ENCODE measurements at places on chromosomes 1 and 21.

DNA sequence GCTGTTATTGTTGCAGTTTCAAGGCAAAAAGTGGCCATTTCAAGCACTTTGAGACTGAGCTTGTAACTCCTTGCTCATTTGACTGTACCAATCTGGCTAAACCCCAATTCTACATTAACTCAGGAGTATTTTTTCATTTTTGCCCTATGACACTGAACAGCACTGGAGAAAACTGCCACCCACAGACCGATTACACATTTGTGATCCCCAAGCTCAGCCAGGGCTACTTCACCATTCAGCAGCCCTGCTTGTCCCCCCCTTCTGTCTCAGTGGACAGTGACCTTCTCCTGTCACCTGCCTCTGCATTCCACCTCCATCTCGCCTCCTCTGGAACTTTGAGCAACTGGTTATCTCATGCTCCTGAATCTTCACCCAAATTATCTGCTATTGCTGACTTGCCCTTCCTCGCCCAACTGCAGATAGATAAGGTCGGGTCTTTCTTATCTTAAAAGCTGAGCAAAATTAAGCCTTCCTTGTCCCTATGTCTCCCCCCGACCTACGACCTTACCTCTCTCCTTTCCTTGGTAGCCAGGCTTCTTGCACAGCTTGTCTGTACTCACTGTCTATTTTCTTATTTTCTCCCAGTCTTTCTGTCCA is 25.3 kb downstream of the SPATA46 start:
- no peak for DNase-seq

- DNase-seq = no peak
These were observed 279.0 kb downstream of the RRAGC start for GRCh38 chr1:38580594-38580993.

- no peak for DNase-seq
These were observed 135.9 kb downstream of the HHAT start for GRCh38 chr1:210464519-210465039.

- DNase-seq = no peak
These were observed 3.6 kb downstream of the SCNN1D start for GRCh38 chr1:1283821-1284220.

DNA sequence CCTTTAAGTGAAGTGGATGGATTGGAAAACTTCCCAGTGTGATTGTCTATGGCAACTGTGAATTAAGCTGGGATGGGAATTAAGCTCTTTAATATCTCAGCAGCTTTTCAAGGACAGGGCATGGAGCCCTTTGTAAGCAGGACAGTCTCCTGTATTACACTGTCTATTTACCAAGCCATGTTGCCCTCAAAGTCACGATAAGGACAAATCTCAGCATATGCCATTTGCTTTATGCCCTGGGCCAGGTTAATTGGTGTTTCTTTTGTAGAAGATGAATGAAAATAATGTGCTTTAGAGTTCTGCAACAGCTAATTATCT is 17.6 kb downstream of the UTP25 start:
- no peak for DNase-seq

DNA sequence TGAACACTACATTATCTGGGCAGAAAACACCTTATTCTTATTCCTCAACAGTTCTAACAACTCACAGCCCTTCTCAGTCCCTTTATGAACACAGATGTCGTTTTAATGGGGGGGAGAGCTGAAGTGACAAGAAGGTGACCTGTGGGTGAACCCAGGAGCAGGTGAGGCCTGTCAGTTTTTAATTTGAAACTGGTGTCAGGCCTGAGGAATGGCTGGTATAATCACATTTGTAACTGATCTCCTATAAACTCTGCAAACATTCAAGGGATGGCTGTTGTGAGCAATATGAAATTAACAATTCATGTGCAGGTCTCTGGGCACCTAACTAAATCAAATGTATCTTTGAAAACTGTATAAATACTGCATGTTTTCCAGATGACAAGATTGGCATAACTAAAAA is 362.1 kb upstream of the NR5A2 start:
- no peak for DNase-seq

DNA sequence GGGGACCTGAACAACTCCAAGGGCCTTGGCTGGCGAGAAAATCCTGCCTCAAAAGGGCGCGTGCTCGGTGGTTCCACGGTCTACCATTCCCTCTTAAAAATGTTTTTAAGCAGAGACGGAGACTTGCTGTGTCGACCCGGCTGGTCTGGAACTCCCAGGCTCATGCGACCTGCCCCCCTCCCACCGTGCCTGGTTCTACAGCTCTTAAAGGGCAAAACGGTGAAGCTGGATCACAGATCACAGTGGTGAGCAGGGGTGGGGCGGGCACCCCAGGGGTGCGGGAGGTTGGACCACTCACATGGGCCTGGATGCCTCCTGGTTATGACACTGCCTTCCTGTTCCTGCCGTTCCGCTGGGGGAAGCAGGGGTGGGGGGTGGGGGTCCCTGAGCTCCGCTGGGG is 4.2 kb upstream of the C1orf159 start:
- DNase-seq = no peak

DNA sequence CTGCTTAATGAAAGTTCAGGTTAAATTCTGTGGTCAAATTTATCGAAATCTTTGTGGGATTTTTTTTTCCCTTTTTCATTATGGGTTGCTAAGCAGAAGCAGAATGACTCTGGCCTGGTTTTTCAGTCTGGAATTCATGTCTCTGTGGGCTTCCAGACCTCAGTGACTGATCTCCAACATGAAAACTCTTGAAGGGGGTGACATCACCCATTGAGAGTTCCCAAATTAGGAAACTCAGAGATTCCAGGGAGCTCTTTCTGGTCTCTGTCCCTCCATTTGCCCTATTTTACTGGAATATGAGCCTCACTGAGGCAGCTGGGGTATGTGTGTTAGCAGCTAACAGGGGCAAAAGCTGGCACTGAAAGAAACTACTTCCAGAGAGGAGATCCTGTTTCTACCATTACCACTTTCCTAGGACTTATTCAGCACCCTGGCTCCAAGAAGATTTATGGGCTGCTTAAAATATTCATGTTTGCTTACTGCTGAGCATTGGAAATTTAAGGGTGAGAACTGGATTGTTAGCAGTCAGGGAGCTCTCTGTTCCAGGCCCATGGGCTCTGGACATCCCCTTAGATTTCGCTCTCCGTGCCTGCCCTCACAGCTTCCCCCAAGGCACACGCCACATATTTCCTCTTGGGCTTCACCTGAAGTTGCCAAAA is 203.4 kb upstream of the SPAG17 start:
- no peak for DNase-seq

- no peak for DNase-seq
These were observed 1194.5 kb downstream of the PLA2G4A start for GRCh38 chr1:188023206-188023605.

DNA sequence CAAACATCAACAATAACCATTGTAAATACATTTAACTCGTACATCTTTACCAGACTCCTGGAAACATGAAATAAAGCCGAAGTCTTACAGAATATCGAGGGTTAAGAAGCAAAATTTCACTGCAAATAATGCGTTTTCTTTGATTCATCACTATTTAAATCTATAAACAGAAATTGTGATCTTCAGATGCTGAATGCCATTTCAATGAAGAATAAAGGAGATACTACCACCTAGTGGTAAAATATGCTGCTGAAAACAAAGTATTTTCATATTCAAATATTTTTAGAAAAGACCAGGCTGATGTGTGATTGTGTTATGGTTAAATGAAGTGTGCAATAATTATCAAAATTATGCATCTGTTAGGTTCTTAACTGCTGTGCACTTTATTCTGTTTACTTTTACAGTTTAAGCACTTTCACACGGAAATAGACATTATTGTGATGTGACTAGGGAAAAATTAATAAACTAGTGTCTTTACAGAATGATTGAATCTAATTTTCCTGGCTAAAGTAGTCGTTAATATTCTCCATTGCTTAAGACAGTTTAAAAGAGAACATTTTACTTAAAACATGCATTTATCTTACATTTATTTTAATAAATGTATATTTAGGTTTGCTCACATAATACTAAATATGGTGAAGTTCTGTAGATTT is 1093.1 kb downstream of the MRPL39 start:
- no peak for DNase-seq

DNA sequence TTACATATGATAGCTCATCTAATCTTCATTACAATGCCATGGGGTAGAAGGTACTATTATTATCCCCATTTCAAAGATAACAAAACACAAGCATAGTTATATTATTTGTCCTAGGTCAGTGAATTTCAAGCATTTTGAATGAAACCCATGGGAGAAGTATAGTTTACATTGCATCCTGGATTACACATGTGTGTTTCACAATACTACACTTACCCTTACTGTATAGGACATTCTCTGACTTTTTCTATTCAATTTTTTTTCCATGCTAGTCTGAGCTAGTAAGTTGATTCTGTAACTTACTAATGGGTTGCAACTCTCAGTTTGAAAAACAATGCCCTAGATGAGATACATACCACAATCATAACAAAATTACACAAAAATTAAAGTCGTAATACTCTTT is 8.7 kb upstream of the GPX7 start:
- no peak for DNase-seq

DNA sequence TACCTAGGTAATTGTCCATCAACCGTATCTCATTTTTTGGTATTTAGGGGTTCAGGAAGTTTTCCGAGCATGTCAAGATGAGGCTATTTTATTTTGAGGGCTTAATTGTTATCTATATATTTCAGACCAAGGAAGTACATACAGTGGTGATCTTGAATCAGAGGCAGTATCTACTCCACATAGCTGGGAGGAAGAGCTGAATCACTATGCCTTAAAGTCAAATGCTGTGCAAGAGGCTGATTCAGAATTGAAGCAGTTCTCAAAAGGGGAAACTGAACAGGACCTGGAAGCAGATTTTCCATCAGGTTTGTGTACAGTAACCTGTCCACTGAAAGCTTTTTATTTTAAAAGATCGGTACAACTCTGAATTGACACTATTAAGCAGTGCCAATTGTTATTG is 130.2 kb downstream of the ZMYM4 start:
- DNase-seq = no peak

- DNase-seq = no peak
These were observed 43.8 kb upstream of the RAVER2 start for GRCh38 chr1:64701071-64701470.

DNA sequence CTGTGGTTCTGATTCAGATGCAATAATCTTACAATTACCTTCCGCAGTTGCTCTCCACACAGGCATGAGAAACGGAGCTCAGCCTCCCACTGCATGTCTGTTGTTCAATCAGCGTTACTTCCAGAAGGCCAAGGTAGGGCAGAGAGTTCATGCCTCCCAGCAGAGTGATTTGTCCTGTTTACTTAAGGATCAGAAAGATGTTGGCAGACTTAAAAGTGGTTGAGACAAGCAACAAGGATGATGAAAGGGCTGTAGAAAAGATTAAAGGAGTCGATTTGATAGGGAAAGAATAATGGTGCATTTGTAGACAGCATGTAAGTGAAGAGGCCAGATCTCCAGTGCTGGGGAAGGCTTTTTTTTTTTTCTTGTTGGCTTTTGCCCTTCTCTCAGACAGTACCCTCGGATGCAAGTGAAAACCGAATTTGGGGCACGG is 26.6 kb downstream of the ARMH1 start:
- no peak for DNase-seq

DNA sequence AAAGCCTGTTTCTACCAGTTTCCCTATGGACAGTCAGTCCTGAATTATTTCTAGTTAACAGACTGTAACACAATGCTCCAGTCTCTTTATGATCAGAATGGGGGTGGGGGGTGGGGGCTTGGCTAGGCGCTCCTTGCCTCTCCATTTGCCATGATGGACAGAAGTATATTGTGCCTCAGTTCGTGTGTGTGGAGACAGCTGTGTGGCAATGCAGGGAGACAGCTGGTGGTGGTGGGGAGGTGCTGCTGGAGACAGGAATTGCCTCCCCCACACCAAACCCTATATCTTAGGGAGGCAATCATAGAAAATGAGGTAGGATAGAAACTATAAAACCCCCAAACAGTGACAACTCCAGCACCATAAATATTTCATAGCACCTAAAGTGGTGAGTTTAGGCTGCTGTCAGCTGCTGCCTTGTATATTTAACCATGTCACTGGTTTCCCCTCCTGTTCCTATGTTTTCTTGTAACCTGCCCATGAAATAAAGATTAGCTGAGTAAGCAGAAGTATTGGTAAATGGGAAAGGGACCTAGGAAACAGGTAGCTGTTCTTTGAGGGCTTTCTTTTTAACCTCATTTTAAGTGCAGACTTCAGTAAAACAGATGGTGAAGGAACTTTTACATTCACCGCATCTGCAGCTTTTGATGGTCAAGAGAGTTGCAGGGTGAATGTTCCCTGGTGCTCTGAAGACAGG is 3.4 kb downstream of the PLXNA2 start:
- DNase-seq = no peak

DNA sequence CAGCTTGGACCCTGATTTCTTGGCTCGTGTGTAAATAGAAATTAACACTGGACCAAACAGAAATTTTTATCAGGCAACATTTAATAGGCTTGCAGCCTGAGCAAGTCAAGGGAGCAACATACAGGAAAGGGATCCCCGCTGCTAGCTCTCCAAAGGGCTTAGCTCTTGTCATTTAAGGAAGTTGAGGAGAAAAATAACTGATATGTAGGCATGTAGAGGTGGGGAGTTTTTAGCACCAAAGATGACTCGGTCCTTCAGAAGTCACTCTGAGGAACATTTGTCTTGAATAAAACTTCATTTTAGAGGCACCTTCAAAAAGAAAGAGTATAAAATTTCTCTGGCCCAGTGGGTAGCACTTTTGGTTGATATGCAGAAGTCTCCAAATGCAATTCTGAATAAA is 27.1 kb downstream of the GBP2 start:
- DNase-seq = no peak

GRCh38 chr1:208185801-208186231 is 58.4 kb downstream of the PLXNA2 start:
- no peak for DNase-seq

GRCh38 chr1:15911927-15912326 is 64.0 kb downstream of the ZBTB17 start:
- no peak for DNase-seq

GRCh38 chr1:193680924-193681316 is 494.5 kb upstream of the B3GALT2 start:
- no peak for DNase-seq

DNA sequence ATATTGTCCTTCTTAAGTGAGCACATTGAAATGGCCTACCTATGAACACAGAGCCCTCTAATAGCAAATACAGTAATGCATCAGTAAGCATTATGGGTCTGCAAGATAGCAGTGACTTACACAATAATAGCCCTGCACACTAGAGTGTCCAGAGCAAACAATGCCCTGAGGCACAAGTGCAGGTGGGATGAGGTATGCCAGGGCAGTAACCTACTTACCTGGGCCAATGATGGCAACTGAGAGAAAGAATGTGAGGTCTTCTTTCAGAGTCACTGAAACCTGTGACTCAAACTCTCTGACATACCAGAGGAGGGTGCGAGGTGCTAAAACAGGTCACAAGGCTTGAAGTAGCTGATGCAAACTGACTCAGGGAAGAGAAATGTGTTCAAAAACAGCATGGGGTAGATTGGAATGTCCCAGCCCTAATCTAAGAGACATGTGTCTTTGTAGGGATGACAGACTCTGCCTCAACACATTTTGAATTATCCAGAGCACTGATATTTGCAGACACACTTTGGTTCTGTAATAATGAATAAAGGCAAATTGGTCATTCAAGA is 168.5 kb upstream of the RUNX1 start:
- no peak for DNase-seq

DNA sequence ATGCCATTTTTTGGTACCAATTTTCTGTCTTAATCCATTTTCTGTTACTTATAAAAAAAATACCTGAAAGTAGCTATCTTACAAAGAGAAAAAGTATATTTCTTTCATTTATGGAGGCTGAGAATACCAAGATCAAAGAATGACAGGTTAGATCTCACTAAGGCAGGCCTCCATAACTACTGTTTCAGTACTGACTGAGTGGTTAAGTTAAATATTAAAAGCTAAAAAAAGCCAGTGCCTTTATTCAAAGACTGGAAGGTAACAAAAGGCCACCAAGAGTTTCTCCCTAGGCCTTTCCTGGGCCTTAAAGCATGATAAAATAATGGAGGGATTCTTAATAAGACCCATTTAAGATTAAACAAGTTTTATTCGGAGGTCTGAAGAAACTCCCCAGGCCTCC is 687.7 kb upstream of the ADGRL4 start:
- no peak for DNase-seq
